ENCODE measurements at places on chromosomes 16 and 17.

- DNase-seq = no peak
These were observed 5.3 kb downstream of the CBX4 start for GRCh38 chr17:79833744-79834564.

DNA sequence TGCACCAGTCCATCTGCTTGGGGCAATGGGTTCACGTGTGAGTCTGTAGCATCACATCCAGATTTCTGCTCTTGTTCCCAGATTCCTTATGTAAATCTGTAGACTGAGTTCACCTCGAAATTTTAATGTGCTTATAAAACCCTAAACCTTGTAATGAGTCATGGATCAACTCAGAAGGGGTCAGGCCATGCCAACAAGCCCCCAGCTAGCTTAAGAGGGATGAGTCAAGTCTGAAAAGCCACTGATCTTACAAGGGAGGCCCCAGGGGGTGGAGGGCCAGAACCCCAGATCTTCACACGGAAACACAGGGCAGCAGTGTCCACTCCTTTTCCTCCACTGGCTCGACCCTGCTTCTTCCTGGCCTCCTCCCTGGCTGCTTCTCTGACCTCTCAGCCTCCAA lies 399.1 kb upstream of the CDH5 start:
- DNase-seq = no peak

- no peak for DNase-seq
These were observed 1.8 kb upstream of the NUBP1 start for GRCh38 chr16:10741844-10742243.

DNA sequence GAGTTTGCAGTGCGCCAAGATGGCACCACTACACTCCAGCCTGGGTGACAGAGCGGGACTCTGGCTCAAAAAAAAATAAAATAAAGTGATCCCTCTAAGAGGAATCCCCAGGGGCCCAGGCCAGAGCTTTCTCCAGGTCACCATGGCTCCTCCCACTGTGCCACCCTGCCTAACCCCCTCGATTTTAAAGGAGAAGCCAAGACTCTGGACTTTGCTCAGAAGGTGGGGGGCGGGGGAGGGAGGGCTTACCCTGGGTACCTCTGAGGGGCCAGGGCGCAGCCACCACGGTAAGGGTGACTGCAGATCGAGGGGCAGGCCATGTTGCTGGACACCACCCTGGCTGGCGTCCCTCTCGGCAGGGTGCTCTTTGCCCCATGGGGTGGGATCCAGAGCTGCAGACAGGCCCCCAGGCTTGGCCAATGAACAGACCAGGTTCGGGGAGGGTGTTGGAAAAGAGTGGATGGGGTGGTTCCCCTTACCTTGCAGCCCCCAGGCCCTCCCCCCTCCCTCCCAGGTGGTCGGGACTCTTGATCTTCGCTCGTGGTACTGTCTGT lies 455 bp upstream of the GRB7 start:
- DNase-seq = no peak

GRCh38 chr17:39222151-39222550 lies 3.6 kb downstream of the STAC2 start:
- no peak for DNase-seq

GRCh38 chr16:59341368-59341767 lies 607.3 kb upstream of the GOT2 start:
- DNase-seq = no peak

Data from Panc1 (cell line).